T follicular helper cell (primary cell): ENCODE measurements at places on chromosomes 5 and 9.

DNA sequence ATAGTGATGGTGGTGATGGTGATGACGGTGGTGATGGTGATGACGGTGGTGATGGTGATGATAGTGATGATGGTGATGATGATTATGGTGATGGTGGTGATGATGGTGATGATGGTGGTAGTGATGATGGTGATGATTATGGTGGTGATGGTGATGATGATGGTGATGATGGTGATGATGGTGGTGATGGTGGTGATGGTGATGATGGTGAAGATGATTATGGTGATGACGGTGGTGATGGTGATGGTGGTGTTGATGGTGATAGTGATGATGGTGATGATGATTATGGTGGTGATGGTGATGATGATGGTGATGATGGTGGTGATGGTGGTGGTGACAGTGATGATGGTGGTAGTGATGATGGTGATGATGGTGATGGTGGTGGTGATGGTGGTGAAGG is 149.2 kb upstream of the IRX1 start:
- no peak for DNase-seq

DNA sequence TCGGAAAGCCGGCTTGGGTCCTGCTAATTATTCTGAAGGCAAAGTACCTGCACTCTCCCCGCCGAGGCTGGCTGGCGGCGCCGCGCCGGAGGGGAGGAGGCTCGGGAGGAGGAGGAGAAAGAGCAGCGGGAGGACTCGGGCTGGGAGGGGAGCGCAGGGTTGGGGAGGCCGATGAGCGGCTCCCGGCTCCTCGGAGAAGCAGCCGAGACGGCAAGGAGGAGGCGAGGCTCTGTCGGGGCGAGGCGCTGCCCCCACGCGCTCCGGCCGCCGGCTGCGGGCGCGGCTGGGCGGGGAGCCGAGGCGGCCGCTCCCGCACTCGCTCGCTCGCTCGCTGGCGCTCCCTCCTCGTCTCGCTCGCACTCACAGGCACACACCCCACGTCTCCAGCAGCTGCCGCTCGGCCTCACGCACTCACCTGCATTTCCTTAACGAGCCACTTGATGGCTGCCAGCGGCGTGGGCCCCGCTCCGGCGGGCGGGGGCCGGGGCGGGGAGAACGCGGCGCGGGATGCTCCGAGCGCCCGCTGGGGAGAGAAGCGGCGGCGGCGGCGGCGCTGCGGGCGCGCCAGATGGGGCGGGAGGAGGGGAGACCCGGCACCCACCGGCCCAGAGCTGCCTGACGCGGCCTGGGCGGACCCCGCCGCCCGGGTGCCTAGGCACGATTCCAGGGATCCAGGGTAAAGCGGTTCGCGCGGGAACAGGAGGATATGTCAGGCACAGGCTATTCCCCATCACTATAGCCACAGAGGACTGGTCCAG is at the start of gene PTPRD:
TSS of gene PTPRD (minus strand) at position 362 of the 758 bp plus-strand sequence.
- no peak for DNase-seq

GRCh38 chr9:8648271-8648845 is 848.8 kb upstream of the DMAC1 start:
- no peak for DNase-seq

GRCh38 chr9:106438928-106439327 is 424.0 kb upstream of the ZNF462 start:
- no peak for DNase-seq

- DNase-seq, result no peak
Observed at GRCh38 chr5:10538789-10539686, 24.8 kb upstream of the ANKRD33B start.

GRCh38 chr5:388266-389196 is 54.4 kb upstream of the EXOC3 start:
- no peak for DNase-seq

DNA sequence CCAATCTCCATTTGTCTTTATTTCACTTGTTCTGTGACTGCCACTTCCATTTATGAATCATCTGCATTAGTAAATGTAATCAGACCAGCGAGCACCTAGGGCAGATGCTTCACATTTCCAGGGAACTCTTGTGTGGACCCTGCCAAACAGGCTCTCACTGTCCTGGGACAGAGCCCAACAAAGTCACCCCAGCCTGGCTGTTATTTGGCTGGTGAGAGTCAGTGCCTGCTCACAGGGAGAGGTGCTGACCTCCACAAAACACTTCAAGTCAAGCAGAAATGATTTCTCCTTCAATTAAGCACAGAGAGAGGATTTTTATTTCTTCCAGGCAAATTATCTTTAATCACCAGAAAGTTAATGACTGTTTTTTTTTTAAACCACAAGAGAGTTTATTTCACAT is 568.0 kb downstream of the MTRR start:
- DNase-seq, result no peak

DNA sequence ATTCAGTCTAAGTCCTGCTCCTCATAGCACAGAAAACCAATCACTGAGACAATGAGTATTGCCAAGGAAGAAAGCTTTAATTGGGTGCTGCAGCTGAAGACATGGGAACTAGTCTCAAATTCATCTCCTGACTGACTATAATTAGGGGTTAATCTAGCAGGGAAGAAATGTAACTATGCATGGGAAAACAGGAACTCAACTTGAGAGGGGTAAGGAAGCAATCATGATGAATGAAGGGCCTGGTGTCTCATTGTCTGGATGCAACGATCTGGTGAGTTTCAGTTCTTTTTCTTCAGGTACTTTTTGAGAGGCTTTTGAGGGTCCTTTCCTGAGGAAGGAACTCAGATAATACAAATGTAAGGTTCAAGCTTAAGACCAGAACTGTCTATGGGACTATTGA is 24.0 kb upstream of the OCLN start:
- no peak for DNase-seq

DNA sequence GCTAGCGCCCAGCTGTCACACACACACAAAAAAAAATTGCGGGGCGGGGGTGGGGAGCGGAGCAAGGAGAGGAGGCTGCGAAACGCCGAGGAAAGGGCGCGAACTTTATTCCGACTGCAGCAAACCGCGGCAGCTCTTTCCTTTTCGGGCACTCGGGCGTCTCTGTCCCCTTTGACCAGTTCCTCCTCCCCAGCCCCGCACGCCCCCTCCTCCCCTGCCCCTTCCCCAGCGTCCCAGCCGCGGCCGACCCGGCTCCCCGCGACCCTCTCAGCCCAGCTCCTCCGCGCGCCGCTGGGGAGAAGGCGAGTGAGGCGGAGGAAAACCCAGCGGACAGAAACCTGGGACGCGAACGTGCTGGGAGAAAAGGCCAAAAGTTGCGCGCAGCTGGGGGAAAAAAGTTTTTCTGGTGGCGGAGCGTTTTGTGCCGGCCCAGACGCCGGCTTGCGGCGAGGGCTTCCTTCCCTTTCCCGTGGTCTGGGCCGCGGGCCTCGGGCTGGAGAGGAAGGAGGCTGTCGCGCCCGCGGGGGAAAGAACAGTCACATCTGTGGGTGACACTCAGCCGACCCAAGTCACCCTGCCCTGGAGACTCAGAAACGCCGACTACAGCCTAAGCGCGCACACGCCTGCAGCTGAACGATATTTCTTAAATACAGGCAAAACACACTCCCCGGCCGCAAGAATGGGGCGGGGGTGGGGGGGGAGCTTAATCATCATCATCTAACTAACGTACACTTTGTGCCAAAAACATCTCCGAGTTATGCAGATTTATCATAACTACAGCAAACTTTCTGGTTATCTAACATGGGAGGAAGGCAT is 1.1 kb upstream of the BNC2 start:
- no peak for DNase-seq

DNA sequence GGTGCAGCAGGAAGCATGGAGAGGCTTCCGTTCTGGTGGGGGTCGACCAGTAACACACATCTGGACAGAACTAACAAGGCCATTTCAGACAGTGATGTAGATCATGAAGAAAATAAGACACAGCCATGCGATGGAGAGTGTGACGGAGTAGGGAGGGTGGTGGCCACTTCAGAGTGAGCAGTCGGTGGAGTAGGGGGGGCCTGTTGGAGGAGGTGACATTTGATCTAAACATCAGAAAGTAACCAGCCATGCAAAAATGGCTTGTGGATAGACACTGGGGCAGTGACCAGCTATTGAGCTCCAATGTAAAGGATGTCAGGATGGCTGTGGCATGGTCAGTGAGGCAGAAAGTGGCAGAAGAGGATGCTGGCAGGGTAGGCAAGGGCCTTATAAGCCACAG is 65.9 kb downstream of the PPARGC1B start:
- no peak for DNase-seq

- DNase-seq, result no peak
Observed at GRCh38 chr9:79357616-79358015, 214.1 kb upstream of the TLE4 start.

DNA sequence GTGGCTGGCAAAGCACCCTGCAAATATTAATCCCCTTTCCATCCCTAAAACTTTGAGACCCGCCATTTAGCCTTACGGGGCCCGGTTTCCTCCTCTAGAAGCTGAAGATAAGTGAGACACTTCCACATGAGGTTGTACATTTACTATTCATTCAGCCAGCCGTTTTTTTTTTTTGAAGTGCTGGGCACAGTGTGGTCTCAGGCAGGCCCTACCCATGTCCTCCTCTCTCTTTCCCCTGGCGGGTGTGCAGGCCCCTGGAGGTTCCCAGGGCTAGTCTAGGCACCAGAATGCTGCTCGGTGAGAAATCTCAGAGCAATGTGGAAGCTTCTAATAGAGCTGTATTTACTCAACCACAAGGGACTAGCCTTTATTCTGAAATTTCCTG is 107.4 kb upstream of the LARP1 start:
- no peak for DNase-seq

DNA sequence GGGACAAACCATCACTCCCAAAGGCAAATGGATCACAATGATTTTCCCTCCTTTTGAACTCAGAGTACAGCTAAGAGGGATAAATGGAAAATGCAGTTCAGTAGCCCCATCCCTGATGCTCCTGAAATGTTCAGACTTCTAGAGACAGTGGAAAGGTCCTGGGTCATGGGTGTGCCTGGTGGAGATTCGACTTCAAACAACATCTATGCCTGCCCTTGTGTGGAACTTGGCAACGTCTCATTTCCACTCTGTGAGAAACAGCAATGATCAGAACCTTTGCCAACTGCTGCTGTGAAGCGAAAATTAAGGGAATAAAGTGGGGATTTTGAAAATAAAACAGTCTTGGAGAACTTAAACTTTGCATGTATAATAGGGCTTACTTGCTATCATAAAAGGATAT is 778.1 kb downstream of the SEMA5A start:
- no peak for DNase-seq

DNA sequence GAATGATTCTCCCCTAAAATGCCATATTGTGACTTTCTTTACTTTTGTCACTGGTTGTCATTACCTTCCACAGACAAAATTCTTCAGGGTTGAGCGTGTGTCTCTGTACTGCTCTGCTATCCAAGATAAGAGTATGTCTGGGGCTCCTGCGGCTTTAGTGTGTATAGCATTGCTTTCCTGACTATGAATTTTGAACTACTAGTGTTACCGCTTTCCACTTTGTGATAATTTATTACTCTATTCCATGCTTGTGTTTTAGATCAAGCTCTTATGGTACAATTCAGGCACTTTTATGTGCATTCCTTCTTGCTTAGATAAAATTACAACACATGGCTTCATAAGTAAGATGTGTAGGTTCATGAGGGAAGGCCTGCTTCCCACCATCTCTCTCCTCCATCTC is 51.5 kb upstream of the MEF2C start:
- no peak for DNase-seq

- no peak for DNase-seq
Observed at GRCh38 chr5:159224471-159224870, 15.1 kb upstream of the RNF145 start.

DNA sequence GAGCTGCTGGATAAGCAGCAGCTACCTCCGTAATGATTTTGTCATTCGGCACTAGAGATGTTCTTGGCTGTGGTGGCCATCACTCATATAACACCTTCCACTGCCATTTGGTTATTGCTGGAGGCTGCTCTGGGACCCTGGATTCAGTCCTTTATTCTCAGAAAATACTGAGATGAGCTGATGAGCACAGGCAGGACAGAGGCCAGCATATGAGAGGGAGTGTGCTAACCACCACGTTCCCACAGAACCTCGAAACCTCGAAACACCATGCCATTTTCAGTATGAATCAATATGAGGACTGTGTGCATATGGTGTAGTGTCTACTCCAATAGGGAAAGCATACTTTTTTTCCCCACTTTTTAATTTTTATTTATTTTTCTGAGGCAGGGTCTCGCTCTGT is 56.6 kb downstream of the ADAM19 start:
- DNase-seq, result no peak

DNA sequence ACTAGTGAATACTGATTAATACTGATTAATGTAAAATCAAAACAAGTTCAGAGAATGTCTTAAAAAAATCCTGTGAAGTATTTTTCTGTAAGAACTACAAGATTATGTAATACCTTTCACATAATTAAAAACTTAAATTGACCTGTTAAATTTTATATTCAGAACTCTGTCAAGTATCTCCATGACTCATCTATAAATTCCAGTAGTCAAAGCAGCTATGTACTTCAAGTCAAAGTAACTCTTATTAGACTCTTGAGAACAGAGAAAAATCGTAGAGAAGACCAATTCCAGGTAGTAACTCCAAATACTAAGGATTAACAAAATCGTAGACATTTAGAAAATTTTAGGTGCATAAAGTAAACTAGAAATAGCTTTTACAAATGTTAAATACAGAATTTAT is 77.1 kb downstream of the HOMER1 start:
- DNase-seq, result no peak

DNA sequence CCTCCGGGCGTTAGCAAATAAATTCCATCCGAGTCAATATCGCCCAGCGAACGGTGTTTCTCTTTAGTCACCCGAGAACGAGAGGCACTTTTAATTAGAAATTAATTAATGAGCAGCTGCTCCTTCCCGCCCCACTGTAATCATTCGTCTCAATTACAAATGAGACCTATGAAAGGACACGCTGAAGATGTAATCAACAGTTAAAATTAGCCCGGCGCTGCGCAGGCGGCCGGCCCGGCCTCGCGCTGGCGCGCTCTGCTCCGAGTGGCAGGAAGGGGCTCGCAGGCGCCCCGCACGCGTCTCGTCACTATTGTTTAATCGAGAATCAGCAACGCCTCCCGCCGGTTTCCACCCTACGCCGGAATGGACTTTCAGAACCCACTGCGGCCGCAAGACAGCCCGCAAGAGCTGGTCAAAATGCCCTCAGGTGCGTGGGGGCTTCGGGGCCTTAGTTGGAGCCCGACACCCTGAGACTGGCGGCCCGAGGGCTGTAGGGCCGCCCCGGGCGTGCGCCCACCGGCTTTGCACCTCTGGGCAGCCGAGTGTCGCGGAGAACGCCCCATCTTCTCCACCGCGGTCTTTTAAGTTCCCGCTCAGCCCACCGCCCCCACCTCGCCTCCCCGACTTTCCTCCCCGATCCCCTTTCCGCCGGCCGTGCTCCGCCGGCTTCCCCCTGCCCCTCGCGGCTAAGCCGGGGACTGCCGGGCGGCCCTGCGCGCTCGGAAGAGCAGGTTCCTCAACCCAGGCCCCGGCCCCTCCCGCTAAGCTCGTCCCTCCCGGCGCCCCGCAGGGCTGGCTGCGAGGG is 597 bp upstream of the IRX4 start:
- no peak for DNase-seq

GRCh38 chr9:136943291-136944211 is 987 bp downstream of the FBXW5 start:
- no peak for DNase-seq

- DNase-seq, result no peak
Observed at GRCh38 chr9:84285381-84285780, 55.2 kb downstream of the SLC28A3 start.

- DNase-seq, result no peak
Observed at GRCh38 chr9:107059220-107059619, 196.3 kb downstream of the ZNF462 start.

- no peak for DNase-seq
Observed at GRCh38 chr9:102403514-102403913, 591.6 kb upstream of the CYLC2 start.
